Upper lobe of left lung (tissue), 6 donors: ENCODE measurements at places on chromosomes 4 and X. TPM values are rescaled to one million over a fixed set of nuclear protein-coding genes. Genes with fewer than 3 reads are reported as not detected.

PABPC4L gene
- 0.46 TPM for total RNA-seq

DNA sequence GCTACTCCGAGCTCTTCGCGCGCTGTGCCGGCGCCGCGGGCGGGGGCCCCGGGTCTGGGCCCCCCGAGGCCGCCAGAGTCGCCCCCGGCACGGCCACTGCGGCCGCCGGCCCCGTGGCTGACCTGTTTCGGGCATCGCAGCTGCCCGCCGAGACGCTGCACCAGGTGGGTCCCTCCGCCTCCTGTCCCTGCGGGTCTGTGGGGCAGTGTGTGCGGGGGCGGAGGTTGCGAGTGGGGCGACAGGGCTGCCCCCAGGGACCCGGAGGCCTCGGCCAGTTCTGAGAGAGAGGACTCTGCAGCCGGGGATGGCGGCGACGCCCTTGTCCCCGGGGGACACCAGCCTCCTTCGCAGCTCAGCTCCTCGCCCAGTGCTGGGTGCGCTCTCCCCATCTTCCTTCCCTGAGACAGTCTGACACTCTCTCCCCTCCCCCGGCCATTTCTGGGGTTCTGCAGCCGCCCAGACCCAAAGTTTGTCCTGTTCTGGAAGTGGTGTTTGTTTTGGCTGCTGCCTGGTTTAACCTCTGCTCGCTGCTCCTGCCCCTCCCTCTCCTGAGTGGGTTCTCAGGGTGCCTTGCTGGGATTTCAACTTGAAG, 609 bp downstream of the REPS2 start:
- no peak for DNase-seq

AFF2 gene
- 17.4 TPM for total RNA-seq

MAGEA1 gene
- total RNA-seq, result not detected

PDE6B gene
- total RNA-seq, result 11.1 TPM

LAGE3 gene
- total RNA-seq, result 16.6 TPM

DNA sequence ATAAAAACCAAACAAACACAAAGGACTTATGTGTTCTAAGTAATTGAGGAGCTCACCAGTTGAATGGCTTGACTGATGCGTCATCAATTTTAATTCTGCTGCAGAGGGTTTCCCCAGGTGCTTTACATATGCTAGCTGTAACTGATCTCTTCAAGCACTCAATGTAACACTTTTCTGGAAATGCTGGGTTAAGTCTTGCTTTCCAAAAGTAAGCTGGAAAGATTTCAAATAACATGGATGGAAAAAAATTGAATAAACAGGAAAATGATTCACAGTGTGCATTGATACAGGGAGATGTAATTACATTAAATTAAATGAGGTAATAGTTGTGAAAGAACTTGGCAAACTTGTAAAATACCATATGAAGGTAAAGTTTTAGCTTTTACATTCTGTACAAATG, 186.7 kb upstream of the WDFY3 start:
- no peak for DNase-seq

OTUD4 gene
- total RNA-seq, result 65.4 TPM

DNA sequence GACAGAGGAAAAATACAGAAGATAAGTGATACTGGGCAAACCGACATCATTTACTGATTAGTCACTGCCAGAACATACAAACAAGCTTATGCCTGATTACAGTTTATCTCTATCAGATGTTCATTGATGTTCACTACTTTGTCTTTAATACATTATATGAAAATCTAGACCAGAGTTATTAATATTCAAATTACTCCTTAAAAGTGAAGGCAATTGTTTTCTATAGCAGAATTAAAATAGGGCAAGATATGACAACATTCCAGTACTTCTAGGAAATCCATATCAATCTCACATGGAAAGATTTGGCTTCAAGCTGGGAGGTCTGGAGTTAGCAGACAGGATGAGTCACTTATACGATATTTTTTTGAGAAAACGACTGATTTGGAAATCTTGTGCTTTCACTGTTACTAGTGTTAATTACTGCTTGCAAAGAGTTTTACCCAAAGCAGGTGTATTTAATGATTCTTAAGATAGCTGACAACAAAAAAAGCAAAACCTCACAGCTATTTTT, 31.8 kb downstream of the HPGD start:
- DNase-seq, result no peak

GRCh38 chrX:17411205-17411604, 36.2 kb downstream of the NHS start:
- no peak for DNase-seq

TMEM154 gene
- total RNA-seq, result 6.3 TPM
